ENCODE measurements at places on chromosomes 4 and X. TPM values are rescaled to one million over a fixed set of nuclear protein-coding genes. Genes with fewer than 3 reads are reported as not detected.

The ZCCHC12 gene
- polyA plus RNA-seq: not detected

The PPBP gene
- 2.7 TPM for polyA plus RNA-seq

GRCh38 chr4:71683309-71683708 lies 100.6 kb downstream of the GC start:
- DNase-seq: no peak

DNA sequence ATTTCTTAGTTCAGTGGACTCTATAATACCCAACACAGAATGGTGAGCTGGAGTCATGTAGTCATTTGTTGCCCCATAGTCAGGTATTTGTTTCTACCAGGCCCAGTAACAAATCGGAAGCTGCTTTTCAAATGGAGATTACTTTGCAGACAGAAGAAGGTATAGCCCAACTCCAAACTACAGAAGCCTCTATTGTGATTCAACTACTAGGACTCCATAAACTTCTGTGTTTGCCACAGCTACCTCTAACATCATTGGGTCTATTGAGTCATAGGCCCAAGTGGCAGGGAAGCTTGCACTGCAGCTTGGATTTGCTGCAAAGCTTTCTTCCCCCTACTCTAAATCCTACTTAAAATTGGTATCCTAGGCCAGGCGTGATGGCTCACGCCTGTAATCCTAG lies 148.8 kb upstream of the STK26 start:
- DNase-seq: no peak

DNA sequence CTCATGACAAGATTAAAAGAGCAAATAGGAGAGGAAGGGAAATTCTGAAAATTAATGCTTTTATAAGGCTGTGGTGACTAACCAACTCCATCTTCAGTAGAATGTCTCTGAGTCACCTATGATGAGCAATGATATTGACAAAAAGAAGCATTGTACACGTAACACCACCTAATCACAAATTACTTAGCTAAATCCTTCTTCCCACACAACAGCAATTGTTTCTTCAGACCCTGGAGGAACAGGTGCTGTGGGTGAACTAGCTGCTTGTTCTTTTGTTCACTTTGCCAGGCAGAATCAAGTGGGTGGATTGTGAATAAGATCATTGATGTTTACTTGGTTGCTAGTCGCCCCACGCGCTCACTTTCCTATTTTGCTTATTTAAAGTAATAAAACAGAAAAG lies 315.5 kb downstream of the CAMK2D start:
- DNase-seq: peak; percentile 98
